Neuronal stem cell (in vitro differentiated cells): ENCODE measurements at places on chromosomes 11 and 22.
A peak's percentile ranks its signal among the peaks of the same experiment; 100 is the strongest.

DNA sequence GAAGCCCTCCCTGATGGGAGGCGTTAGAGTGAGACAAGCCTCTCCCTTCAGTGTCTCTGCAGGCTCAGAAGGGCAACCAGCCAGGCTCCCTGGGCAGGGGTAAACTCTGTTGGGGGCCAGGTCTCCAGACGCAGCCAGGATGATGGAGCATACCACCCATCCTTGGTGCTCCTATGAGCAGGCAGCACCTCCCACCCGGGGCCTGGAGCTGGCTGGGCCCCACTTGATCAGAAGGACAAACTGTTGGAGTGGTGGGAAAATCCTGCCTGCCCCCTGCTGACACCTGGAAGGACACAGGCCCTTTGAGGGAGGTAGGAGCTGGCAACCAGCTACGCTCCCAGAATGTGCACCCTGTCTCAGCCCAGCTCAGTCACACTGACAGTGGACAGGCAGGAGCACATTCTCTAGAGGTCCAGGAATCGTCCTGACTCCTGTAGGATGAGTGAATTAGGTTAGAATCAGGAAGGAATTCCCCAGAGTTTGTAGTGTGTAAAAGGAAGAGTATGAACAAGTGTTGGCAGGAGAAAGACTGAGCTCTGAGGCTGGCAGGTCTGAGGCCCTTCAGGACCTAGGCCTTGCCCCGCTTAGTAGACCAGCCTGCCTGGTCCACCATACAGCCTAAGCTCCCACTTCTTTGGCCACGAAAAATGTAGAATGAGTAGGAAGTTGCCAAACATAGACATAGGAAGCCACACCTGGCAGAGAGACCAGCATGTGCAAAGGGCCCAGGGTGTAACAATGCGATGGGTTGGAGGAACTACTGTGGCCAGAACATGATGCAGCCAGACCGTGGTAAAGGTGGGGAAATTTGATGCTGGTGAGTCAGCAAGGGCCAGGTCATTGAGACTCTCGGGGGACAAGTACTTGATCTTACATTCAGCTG is 19.1 kb downstream of the ARHGEF17 start:
- H3K4me1 ChIP-seq: peaks cover 63% of the 10 kb centered on the region
- DNase-seq: no peak
- H3K36me3 ChIP-seq: peaks cover 1% of the 10 kb centered on the region
- H3K27me3 ChIP-seq: no peaks in the 10 kb centered on the region
- H3K4me3 ChIP-seq: no peak overlapping the region

- no peaks in the 10 kb centered on the region for H3K4me1 ChIP-seq
- no peak for DNase-seq
- peak overlapping the region; percentile 14 for H3K27ac ChIP-seq
- no peaks in the 10 kb centered on the region for H3K36me3 ChIP-seq
- H3K4me3 ChIP-seq: no peak overlapping the region
These were observed 61.5 kb downstream of the MSANTD4 start for GRCh38 chr11:105960252-105961245.

DNA sequence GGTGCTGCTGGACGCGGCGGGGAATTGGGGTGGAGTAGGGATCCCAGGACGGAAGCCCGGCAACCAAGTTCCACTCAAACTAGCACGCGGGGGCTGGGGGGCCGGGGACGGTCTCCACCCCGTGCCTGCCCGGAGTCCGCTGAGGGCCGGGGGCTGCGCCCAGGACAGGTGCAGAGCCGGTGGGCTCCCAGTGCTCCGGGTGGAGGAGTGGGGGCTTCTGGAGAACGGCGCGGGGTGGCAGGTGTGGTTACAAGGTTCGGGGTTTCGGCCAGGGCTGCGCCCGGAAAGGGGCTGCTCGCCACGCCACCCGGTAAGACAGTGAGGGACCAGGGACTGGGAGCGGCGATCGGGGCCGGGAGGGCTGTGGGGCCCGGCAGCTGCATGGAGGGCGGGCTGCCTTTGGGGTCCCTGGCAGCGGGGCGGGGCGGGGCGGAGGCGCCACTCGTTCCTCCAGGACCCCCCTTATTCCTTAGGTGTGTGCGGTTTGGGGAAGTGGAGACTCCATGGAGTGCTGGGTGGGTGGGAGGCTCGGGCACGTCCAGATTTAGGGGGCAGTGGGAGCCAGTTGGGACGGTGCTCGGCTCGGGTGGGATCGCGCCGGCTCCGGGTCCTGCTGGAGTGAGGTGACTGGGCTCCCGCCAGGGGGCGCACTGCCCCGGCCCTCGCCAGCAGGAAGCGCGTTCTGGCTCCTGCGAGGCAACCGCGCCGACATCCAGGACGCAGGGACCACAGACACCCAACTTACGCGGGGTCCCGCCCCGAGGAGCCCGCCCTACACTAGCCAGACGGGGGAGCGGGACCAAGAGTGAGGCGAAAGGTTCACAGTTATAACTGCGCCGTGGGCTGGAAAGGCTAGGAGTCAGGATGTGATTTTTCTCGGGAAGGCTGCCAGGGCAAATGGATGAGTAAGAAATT is 868 bp downstream of the TSPAN18 start:
- H3K4me3 ChIP-seq: peak overlapping the region; percentile 81
- H3K36me3 ChIP-seq: peaks cover 7% of the 10 kb centered on the region
- no peaks in the 10 kb centered on the region for H3K27me3 ChIP-seq
- peaks cover 39% of the 10 kb centered on the region for H3K4me1 ChIP-seq
- H3K27ac ChIP-seq: peak overlapping the region; percentile 72

DNA sequence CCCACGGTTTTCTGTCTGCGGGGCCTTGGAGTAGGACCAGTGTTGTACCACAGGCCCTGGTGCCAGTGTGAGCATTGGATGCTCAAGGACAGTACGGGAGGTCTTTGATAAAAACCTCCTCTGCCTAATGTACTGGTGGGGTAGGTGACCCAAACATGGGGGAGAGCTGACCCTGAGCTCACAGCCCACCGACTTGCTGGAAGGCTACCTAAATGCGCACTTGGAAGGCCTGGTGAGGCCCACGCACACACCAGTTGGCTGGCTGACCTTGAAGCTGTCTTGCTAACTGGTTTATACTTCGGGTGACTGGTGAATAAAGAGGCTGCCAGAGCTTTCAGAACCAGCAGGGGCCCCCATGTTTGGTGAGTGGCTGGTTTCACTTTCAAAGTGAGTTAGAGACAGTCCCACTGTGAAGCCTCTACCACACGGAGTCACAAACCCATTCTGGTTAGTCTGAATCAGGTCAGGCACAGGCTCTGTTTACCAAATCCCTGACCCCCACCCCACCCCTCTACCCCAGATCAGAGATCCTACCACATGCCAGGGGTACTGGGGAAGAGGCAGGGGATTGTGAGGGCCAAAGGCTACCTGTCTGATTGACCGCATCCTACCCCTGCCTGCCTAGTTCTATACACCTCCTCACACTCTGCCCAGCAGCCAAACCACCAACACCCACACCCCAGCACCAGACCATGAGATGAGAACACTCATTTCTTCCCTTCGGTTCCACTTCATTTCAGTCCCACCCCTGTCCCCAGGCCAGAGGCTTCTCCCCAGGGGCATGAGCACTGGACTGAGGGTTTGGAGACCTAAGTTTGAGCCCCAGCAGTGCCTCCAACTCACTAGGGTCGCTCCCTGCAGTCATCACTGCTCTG is 12.7 kb upstream of the IL2RB start:
- no peak overlapping the region for H3K27ac ChIP-seq
- DNase-seq: no peak
- no peak overlapping the region for H3K4me3 ChIP-seq
- H3K27me3 ChIP-seq: no peaks in the 10 kb centered on the region

- no peaks in the 10 kb centered on the region for H3K27me3 ChIP-seq
- no peak overlapping the region for H3K4me3 ChIP-seq
- no peak overlapping the region for H3K27ac ChIP-seq
- no peak for DNase-seq
These were observed 96.8 kb downstream of the ATM start for GRCh38 chr11:108319541-108320145.

DNA sequence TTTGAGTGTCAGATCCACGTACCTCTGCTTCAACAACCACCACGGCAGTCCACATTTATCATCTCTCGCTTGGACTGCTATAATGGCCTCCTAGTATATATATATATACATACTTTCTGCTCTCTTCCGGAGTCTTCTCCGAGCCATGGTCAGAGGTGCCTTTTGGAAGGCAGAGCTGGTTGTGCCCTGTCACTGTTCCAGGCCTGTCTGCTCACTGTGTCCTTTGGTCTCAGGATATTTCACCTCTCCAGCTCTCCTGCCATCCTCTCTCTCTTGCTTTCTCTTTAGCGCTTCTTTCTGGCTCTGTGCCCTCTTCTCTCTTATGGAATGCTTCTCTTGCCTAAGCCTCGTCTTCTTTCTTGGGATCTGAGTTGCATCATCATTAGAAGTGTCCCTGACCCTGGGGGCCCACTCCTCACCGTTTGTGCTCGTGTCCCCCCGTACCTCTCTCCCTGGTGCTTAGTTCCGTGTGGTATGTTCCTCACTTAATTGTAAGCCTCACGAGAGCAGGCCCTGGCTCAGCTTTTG is 86.1 kb upstream of the RASSF10 start:
- no peak for DNase-seq
- H3K4me3 ChIP-seq: no peak overlapping the region

DNA sequence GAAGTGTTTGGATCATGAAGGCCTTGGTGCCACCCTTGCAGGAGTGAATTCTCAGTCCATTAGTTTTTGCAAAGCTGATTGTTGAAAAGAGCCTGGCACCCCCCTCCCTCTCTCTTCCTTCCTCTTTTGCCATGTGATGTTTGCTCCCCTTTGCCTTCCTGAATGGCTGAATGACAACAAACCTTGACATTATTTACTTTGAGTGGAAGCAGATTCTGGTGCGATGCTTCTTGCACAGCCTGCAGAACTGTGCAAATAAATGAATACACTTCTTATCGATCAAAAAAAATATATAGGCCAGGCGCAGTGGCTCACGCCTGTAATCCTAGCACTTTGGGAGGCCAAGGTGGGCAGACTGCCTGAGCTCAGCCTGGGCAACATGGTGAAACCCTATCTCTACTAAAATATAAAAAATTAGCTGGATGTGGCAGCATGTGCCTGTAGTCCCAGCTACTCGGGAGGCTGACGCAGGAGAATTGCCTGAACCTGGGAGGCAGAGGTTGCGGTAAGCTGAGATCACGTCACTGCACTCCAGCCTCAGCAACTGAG is 2.0 kb upstream of the NARS2 start:
- H3K36me3 ChIP-seq: peaks cover 1% of the 10 kb centered on the region
- H3K4me3 ChIP-seq: no peak overlapping the region
- no peak overlapping the region for H3K27ac ChIP-seq
- DNase-seq: no peak

GRCh38 chr11:83156996-83157593 is at the start of gene PCF11:
TSS of gene PCF11 (plus strand) at chr11:83157131. CDS start at chr11:83157440, 309 bp downstream.
- peak within 1 kb of the TSS; percentile 94 for H3K4me3 ChIP-seq
- DNase-seq: no peak
- H3K27ac ChIP-seq: peak within 1 kb of the TSS; percentile 90
- H3K27me3 ChIP-seq: no peaks in the 10 kb centered on the region
- peaks cover 39% of the 10 kb centered on the region for H3K36me3 ChIP-seq

- DNase-seq: no peak
- H3K4me1 ChIP-seq: no peaks in the 10 kb centered on the region
- no peaks in the 10 kb centered on the region for H3K27me3 ChIP-seq
- H3K36me3 ChIP-seq: peaks cover 27% of the 10 kb centered on the region
These were observed 38.7 kb downstream of the TPBGL start for GRCh38 chr11:75279273-75279672.

GRCh38 chr11:11450744-11451362 is 97.8 kb upstream of the CSNK2A3 start:
- no peak overlapping the region for H3K27ac ChIP-seq
- no peak for DNase-seq
- H3K27me3 ChIP-seq: no peaks in the 10 kb centered on the region
- H3K4me3 ChIP-seq: no peak overlapping the region
- no peaks in the 10 kb centered on the region for H3K36me3 ChIP-seq
- no peaks in the 10 kb centered on the region for H3K4me1 ChIP-seq

DNA sequence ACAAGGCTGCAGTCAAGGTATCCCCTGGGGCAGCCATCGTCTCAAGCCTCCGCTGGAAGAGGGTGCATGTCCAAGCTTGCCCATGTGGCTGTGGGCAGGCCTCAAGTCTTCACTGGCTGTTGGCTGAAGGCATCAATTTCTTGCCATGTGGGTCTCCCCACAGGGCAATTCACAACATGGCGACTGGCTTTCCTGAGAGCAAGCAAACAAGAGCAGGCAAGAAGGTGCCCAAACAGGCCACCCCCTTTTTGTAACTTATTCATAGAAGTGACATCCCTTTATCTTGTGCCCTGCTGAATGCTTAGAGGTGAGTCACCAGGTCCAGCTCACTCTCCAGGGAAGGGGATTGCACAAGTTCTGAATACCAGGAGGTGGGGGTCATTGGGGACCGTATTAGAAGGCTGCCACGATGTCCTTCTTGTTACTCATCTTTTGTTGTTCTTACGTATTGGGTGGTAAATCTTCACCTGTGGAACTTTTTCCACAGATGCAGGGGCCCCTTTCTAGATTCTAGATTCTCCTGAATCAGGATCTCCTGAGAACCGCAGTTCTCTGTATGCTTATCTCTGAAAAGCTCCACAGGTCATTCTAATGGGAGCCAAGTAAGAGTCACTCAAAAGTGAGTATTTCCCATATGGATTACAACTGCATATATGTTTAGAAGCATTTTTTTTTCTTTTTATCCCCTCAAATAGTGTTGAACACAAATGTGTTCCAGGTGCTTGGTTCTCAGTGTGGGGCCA is 44.2 kb upstream of the MICAL2 start:
- H3K4me1 ChIP-seq: peaks cover 14% of the 10 kb centered on the region
- H3K4me3 ChIP-seq: no peak overlapping the region
- DNase-seq: no peak
- H3K36me3 ChIP-seq: no peaks in the 10 kb centered on the region
- peaks cover 3% of the 10 kb centered on the region for H3K27me3 ChIP-seq

DNA sequence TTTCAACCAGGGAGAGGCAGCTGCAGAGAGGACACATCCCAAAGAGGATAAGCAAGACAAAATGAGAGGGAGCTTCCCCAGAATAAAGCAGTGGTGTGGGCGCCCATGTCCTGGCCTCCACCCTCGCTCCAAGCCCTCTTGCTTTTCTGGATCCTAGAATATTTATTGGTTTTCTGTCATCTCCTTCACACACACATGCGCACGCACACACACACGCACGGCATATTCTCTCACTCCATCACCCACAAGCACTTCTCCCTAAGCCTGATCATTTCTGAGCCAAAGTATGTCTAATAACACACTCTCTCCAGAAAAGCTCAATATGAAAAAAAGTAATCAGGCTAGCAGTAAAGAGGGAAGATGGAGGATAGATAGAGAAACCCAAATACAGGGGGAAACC is 7.6 kb downstream of the IGSF9B start:
- no peaks in the 10 kb centered on the region for H3K36me3 ChIP-seq
- peaks cover 58% of the 10 kb centered on the region for H3K4me1 ChIP-seq
- H3K27me3 ChIP-seq: peaks cover 16% of the 10 kb centered on the region
- no peak overlapping the region for H3K27ac ChIP-seq
- DNase-seq: no peak

- H3K4me3 ChIP-seq: no peak overlapping the region
- no peaks in the 10 kb centered on the region for H3K4me1 ChIP-seq
- H3K27me3 ChIP-seq: no peaks in the 10 kb centered on the region
- DNase-seq: no peak
- H3K36me3 ChIP-seq: peaks cover 95% of the 10 kb centered on the region
These were observed 27.3 kb downstream of the XRCC6 start for GRCh38 chr22:41648432-41648831.
